ENCODE measurements at places on chromosomes 3 and 15. TPM values are rescaled to one million over a fixed set of nuclear protein-coding genes. Genes with fewer than 3 reads are reported as not detected.

DNA sequence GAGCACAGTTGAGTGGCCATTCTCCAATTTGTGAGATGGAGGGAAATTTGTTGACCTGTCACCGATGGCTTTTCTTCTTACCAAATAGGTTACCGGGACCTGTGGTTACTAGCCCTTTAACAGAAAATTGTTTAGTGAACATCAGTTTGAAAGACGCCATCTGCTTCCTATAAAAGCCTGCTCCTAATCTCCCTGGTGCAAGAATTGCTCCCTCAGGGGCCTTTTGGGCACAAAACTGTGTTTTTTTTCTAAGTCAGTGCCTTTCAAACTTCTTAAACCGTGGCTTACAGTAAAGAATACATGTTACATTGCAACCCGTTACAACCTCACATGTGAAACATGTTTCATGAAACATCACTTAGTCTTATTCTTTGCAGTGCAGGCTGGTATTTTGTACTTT is 15.0 kb downstream of the CACNA2D3 start:
- no peak for DNase-seq

GRCh38 chr3:46271209-46271745 is 29.0 kb downstream of the CCR3 start:
- DNase-seq: no peak

DNA sequence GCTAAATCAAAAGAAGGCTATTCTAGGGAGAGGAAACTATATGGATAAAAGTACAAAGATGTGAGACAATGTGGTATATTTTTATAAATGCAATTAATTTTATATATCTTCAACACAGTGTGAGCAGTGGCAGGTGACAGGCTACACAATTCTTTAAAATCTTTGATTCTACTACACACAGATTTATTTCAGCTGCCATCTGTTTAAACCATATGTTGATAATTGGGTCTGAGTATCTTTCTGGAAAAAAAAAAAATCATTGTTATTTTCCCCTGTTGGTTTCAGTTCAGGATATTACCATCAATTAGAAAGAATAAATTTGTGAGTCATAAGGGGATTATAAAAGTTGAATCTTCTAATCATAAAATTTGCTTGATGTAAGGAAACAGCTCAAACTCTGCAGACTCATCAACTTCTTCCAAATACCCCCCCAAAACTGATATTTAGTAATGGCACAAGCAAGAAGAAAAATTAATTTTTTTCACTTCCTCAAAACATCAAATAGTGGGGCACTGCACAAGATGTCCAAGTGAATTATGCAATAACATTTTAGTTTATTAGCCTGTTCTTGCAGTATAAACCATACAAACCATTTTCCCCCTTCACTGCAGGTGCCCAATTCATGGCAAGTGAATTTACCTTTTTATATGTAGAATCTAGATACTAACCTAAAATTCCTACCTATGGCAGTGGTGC is 12.0 kb downstream of the PIERCE2 start:
- no peak for DNase-seq

The SCG5 gene
- total RNA-seq: 0.84 TPM

The POMGNT2 gene
- 10.1 TPM for total RNA-seq
